Activated CD8-positive, alpha-beta T cell treated with anti-CD3 and anti-CD28 coated beads, Interleukin-2, amount 10 ng/mL, durations not matched to agents 7 days and 5 days (primary cell): ENCODE measurements at places on chromosomes 12 and 14.
A peak's percentile ranks its signal among the peaks of the same experiment; 100 is the strongest.

GRCh38 chr14:100785626-100786025, 40.3 kb upstream of the MEG3 start:
- no peaks in the 10 kb centered on the region for H3K27me3 ChIP-seq
- no peaks in the 10 kb centered on the region for H3K4me1 ChIP-seq
- no peaks in the 10 kb centered on the region for H3K36me3 ChIP-seq
- DNase-seq: no peak

GRCh38 chr14:105993814-105994213, 467.4 kb downstream of the TMEM121 start:
- peaks cover 5% of the 10 kb centered on the region for H3K36me3 ChIP-seq
- H3K27ac ChIP-seq: peak overlapping the region; percentile 37
- H3K4me3 ChIP-seq: no peak overlapping the region
- DNase-seq: no peak

DNA sequence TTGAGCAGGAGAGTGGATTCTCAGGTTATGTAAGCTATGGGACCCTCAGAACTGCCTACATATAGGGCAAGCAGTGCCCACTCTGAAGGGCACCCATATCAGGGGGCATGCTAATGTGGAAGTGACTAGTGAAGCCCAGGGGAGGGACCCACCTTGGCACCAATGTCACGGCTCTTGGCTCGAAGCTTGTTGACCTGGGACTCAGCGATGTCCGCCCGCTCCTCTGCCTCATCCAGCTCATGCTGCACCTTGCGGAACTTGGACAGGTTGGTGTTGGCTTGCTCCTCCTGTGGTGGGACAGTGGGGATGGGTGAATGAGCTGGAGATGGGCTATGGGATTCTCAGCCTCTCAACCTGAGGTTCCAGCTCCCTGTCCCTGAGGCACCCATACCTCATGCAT, 5.4 kb downstream of the CMTM5 start:
- peaks cover 6% of the 10 kb centered on the region for H3K27me3 ChIP-seq
- no peak overlapping the region for H3K4me3 ChIP-seq
- no peaks in the 10 kb centered on the region for H3K36me3 ChIP-seq
- peaks cover 1% of the 10 kb centered on the region for H3K4me1 ChIP-seq

- no peaks in the 10 kb centered on the region for H3K36me3 ChIP-seq
- DNase-seq: no peak
- H3K4me1 ChIP-seq: no peaks in the 10 kb centered on the region
- H3K27me3 ChIP-seq: no peaks in the 10 kb centered on the region
- H3K27ac ChIP-seq: no peak overlapping the region
- H3K4me3 ChIP-seq: no peak overlapping the region
Observed at GRCh38 chr12:18304609-18305008, 43.3 kb downstream of the PIK3C2G start.

DNA sequence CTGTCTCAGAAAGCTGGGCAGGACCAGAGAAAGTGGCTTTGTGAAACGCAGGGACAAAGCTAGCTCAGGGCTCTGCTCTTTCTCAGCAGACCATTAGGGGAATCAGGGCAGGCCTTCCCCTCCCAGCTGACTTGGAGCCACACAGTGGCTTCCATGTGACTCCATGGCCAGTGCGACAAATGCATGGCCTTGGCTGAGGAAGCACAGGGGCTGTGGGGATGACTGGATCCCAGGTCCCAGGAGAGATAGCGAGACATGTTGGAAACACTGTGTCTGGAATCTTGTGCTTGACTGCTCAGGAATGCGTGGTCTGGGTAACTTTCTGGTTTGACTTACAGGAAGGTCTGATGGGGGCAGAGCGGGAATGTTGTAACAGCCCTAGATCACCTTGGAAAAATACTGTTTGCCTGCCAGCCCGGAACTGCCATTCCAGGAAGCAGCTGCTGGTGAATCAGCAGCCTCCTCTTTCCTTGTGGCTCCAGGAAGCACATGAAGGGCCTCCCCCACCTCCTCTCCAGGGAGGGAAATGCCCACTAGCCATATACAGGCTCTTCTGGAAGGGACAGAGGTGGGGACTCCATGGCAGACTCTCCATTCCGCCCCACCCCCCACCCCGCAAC, 133.5 kb upstream of the HIF1A start:
- no peak overlapping the region for H3K4me3 ChIP-seq
- H3K4me1 ChIP-seq: peaks cover 49% of the 10 kb centered on the region
- H3K27me3 ChIP-seq: no peaks in the 10 kb centered on the region
- H3K36me3 ChIP-seq: peaks cover 20% of the 10 kb centered on the region
- H3K27ac ChIP-seq: no peak overlapping the region

DNA sequence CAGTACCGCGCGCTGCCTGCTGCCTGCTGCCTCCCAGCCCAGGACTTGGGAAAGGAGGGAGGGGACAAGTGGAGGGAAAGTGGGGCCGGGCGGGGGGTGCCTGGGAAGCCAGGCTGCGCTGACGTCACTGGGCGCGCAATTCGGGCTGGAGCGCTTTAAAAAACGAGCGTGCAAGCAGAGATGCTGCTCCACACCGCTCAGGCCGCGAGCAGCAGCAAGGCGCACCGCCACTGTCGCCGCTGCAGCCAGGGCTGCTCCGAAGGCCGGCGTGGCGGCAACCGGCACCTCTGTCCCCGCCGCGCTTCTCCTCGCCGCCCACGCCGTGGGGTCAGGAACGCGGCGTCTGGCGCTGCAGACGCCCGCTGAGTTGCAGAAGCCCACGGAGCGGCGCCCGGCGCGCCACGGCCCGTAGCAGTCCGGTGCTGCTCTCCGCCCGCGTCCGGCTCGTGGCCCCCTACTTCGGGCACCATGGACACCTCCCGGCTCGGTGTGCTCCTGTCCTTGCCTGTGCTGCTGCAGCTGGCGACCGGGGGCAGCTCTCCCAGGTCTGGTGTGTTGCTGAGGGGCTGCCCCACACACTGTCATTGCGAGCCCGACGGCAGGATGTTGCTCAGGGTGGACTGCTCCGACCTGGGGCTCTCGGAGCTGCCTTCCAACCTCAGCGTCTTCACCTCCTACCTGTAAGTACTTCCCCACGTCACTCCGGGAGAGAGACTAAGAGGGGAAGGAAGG, at the start of gene LGR5:
Gene LGR5, plus strand, starts transcription at position 186 of the 732 bp plus-strand sequence. Its CDS starts 283 bp downstream, at position 469.
- peak within 1 kb of the TSS; percentile 49 for H3K4me3 ChIP-seq
- DNase-seq: peak; percentile 25
- peaks cover 66% of the 10 kb centered on the region for H3K27me3 ChIP-seq
- H3K27ac ChIP-seq: no peak within 1 kb of the TSS
- H3K4me1 ChIP-seq: peaks cover 23% of the 10 kb centered on the region

GRCh38 chr12:122889761-122890520, 6.0 kb downstream of the VPS37B start:
- H3K4me1 ChIP-seq: peaks cover 88% of the 10 kb centered on the region
- H3K36me3 ChIP-seq: peaks cover 19% of the 10 kb centered on the region
- no peak for DNase-seq
- H3K27ac ChIP-seq: peak overlapping the region; percentile 21
- peak overlapping the region; percentile 6 for H3K4me3 ChIP-seq

GRCh38 chr14:60003991-60004390, 84.0 kb downstream of the LRRC9 start:
- no peak for DNase-seq
- no peaks in the 10 kb centered on the region for H3K4me1 ChIP-seq
- no peaks in the 10 kb centered on the region for H3K36me3 ChIP-seq
- no peak overlapping the region for H3K27ac ChIP-seq
